ENCODE measurements at places on chromosomes 5 and 9. TPM values are rescaled to one million over a fixed set of nuclear protein-coding genes. Genes with fewer than 3 reads are reported as not detected.

- no peaks in the 10 kb centered on the region for H3K27me3 ChIP-seq
- DNase-seq, result no peak
- H3K27ac ChIP-seq, result no peak overlapping the region
- H3K4me1 ChIP-seq, result no peaks in the 10 kb centered on the region
These were observed 75.6 kb upstream of the PRSS3 start for GRCh38 chr9:33719581-33720374.

GRCh38 chr5:34686762-34687268, 30.7 kb downstream of the RAI14 start:
- H3K36me3 ChIP-seq, result peaks cover 3% of the 10 kb centered on the region
- peak overlapping the region; percentile 78 for H3K27ac ChIP-seq
- no peak overlapping the region for H3K4me3 ChIP-seq
- H3K27me3 ChIP-seq, result no peaks in the 10 kb centered on the region
- H3K4me1 ChIP-seq, result peaks cover 50% of the 10 kb centered on the region
- peak; percentile 64 for DNase-seq

GRCh38 chr5:142141463-142141862, 32.9 kb downstream of the NDFIP1 start:
- H3K4me1 ChIP-seq, result no peaks in the 10 kb centered on the region
- H3K36me3 ChIP-seq, result peaks cover 67% of the 10 kb centered on the region
- H3K4me3 ChIP-seq, result no peak overlapping the region
- H3K27me3 ChIP-seq, result no peaks in the 10 kb centered on the region
- H3K27ac ChIP-seq, result no peak overlapping the region

DNA sequence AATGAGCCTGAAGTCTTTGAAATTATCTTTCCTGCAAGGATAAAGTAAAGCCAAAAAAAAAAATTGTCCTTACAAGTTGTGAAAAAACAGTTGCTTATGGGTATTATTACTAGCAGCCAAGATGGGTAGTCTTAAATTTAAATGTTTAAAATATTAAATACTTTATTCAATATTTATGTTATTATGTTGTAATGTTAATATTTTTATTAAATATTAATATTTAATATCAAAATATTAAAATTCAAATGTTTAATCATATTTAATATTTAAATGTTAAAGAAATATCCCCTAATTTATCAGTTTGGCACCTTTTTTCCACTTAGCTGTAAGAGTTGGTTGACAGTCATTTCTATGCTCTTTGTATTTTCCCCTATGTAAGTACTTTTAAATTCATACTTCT, 86.1 kb downstream of the PCSK5 start:
- peaks cover 25% of the 10 kb centered on the region for H3K4me1 ChIP-seq
- no peaks in the 10 kb centered on the region for H3K36me3 ChIP-seq
- H3K4me3 ChIP-seq, result no peak overlapping the region
- H3K27ac ChIP-seq, result no peak overlapping the region

The ATP6V0E1 gene
- total RNA-seq, result 286 TPM

The DEPDC1B gene
- total RNA-seq, result 14.5 TPM

The PRSS3 gene
- total RNA-seq, result not detected

The DOCK8 gene
- total RNA-seq, result not detected

Measured in SJSA1 (cell line).